ENCODE measurements at places on chromosomes 2 and 18. TPM values are rescaled to one million over a fixed set of nuclear protein-coding genes. Genes with fewer than 3 reads are reported as not detected.

The AP1S3 gene
- 10.1 TPM for total RNA-seq

DNA sequence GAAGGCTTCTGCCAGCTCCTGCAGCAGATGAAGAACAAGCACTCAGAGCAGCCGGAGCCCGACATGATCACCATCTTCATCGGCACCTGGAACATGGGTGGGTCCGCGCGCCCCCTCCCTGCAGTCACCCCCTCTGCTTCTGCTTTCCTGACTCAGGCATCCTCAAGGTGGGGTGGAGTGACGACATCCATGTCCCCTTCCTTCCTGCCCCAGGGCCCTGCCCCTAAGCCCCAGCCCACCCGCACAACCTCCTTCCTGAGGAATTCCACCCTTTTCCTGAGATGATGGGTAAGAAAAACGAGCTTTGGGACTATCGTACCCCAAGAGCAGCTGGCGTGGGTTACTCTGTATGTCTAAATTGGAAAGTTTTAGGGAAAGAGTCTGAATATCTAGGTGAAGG is 89.7 kb upstream of the ATG16L1 start:
- DNase-seq = no peak

DNA sequence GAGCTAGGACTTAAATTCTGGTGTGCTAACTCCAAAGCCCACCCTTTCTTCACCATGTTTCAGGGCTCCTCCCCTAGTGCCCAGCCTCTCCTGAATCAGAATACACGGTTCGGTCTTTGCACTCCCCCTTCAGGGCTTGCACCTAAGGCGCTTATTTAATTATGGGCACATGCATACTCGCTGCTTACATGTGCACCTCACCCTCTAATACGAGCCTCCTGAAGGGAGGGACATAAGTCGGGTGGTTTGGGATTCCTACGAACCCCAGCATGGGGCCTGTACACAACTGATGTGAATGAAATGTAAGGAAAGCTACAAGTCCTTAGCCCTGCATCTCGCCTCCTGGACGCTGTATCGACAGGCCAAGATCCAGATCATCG is 435 bp downstream of the IFT172 start:
- DNase-seq = no peak

- DNase-seq = no peak
These were observed 6.7 kb downstream of the BCL2 start for GRCh38 chr18:63312737-63313395.

- no peak for DNase-seq
These were observed 20.6 kb downstream of the SMAD7 start for GRCh38 chr18:48929941-48930713.

DNA sequence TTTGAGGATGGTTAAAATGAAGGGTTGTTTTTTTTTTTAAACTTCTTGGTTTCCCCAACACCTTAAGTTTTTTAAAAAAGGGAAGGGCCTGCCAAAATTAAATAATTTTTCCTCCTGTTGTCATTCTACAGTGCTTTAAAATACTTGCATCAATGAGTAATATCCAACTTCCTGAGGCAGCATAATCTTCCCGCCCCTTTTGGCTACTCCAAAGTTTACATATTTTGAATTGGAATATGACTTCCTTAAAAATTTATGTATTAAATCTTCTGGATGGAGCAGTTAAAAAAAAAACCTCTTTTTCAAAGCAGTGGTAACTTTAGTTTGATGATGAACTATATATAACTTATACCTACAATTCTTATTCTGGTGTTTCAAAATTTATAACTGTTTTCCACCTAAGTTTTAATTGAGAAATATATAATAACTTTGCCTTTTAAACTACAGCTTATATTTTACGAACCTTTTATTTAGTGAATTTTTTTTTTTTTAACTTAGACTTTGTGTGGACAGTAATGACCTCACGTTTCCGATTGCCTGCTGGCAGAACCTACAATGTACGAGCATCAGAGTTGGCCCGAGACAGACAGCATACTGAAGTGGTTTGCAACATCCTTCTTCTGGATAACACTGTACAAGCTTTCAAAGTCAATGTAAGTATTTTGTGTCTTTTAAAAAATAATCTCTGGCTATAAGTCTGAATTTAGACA is 49.8 kb downstream of the PTPN4 start:
- no peak for DNase-seq

DNA sequence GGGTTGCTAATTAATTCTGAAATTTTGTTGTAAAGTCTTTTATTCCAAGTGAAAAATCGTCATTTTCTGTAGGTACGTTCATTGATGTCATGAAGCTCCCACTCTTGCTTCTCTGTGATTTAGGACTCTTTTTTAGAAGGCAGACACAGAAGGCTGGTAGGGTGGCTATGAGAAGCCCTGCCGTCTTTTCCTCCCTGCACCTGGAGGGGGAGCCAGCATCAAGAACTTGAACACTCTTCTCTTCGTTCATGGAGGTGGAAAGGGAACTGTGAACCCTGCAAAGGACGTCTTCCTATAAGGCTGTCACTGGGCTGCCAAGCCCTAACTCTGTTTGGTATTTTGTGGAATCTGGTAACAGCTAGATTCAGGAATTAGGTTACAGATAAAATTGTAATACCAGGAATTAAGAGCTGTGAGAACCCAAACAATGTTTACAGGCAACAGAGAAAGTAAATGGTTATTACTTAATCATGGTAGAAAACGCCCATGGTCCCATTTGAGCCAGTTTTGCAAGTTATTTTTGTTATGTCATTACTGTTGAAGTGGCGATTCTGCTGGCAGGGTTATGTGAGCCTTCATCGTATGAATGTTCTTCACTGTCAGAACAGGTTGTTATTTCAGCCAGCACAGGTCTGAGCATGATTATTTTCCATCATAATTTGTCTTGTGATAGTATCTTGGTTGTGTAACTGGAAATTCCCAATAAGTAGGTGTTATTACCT is 112.2 kb downstream of the OSBPL6 start:
- DNase-seq = peak; percentile 46

DNA sequence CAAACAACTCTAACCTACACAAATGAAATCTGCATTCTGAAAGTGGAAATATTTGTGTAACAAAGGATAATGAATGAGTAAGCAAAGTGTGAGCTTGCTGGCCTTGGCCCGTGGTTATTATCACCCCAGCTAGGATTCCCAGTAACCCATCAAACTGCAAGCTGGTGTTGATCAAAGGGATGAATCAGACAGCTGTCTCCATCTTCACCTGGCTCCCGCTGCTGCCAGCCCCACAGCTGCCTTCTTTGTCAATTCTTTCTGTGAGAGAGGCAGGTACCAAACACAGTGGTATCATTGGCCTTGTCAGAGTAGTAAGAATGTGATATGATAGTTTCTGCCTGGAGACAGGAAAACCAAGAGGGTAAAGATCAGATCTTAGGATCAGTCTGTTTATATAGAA is 25.2 kb upstream of the RGPD4 start:
- no peak for DNase-seq

DNA sequence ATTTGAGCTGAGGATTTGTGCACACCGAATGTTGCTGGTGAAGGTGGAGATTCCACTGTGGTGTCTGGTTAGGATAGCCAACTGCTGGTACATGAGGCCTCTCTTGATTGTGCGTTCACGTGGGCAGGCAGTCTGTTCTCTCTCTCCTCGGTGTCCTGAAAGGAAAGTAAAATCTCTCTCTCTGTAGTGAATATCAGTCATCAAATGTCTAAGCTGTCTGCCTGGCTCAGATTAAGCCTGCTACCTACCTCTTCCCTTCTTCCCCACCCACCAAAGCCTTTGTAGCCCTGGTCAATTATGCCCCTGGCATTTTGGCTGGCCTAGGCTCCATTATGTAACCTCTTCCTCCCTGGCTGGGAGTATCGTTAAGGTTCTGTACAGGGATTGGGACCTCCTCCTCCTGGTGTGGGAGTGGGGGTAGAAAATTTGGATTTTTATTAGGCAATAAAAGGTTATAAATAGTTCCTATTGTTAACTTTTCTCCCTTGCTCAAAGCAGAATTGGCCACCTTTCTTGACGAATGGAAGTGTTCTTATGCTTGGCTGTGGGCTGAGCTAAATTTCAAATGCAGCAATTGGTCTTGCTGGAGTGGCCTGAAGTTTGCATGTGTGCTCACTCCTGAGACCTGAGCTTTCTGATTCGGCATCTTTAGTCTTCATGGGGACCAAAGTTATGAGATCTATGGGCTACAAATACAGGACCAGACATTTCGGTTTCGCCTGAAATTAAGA is 148.8 kb downstream of the WDSUB1 start:
- DNase-seq = no peak

The PRSS56 gene
- not detected for total RNA-seq

The SDC1 gene
- 0.12 TPM for total RNA-seq

- peak; percentile 48 for DNase-seq
These were observed 61.8 kb upstream of the YWHAQ start for GRCh38 chr2:9692456-9693195.

DNA sequence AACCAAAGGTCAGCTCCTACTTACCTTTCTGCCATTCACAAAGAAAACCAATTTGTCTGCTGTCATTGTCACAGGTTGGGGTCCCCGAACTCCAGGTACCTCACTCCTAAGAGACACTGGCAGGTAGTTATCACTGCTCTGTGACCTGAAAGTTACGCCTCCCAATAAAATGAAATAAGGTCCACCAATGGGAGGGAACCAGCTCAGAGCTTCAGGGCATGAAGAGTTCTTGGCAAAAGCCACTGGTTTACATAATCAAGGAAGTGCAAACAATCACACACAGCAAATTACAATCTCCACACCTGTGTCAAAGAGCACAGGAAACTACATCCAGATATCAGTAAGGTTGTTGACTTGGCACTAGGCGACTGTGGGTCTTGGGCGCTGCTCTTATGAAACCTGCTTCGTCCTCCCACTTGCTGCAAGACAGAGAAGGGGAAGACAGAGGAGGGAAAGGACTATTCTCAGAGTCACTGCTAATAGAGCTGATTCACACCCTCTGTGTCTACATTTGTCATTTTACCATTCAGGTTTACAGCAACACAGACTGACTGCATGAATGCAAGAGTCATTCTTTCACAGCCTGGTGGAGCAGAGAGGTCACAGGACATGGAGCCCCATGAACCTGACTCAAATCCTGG is at the start of gene XDH:
Gene XDH (minus strand): TSS at position 142 of the 641 bp plus-strand sequence. CDS start 76 bp downstream, at position 66.
- DNase-seq = no peak

The MGAT4A gene
- 76.7 TPM for total RNA-seq

DNA sequence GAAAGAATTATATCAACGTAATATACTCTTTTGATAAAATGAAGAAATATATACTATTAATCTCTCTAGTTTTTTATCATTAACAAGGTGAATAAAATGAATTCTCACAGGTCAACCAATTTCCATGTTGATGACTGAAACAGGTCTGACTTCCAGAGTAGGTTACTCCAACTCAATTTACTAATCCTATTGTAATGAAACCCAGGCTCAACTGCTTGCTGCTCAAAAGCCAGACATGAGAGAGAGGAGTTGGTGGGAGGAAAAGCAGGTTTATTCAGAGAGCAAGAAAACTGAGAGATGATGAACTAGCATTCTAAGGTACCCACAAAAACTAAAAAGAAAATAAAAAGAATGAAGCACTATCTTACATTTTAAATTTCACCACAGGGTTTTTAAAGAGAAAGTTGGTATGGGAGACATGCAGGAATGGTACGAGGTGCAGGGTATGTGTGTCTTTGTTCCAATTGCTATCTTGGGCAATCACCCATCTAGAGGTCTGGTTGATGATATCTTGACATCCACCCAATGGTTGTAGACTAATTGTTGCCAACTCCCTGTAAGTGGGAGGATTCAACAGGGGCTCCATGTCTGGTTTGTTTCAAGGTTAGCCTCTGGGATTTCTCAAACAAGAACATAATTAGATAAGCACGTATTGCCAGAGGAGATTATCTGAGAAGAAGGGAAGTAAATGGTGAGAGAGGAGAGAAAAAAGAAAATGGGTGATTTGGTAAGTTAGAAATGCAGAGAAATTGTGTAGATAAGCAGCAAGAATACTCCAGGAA is 471.4 kb upstream of the REG3G start:
- no peak for DNase-seq

The TMEM200C gene
- total RNA-seq = not detected

The LYPD1 gene
- not detected for total RNA-seq

GRCh38 chr2:24972315-24972961 is 683 bp upstream of the DNAJC27 start:
- peak; percentile 54 for DNase-seq

The DNAH7 gene
- 0.17 TPM for total RNA-seq

- peak; percentile 41 for DNase-seq
These were observed 27.7 kb downstream of the SMAD7 start for GRCh38 chr18:48922801-48923730.

- DNase-seq = no peak
These were observed 46.0 kb upstream of the MTIF2 start for GRCh38 chr2:55314985-55315384.

DNA sequence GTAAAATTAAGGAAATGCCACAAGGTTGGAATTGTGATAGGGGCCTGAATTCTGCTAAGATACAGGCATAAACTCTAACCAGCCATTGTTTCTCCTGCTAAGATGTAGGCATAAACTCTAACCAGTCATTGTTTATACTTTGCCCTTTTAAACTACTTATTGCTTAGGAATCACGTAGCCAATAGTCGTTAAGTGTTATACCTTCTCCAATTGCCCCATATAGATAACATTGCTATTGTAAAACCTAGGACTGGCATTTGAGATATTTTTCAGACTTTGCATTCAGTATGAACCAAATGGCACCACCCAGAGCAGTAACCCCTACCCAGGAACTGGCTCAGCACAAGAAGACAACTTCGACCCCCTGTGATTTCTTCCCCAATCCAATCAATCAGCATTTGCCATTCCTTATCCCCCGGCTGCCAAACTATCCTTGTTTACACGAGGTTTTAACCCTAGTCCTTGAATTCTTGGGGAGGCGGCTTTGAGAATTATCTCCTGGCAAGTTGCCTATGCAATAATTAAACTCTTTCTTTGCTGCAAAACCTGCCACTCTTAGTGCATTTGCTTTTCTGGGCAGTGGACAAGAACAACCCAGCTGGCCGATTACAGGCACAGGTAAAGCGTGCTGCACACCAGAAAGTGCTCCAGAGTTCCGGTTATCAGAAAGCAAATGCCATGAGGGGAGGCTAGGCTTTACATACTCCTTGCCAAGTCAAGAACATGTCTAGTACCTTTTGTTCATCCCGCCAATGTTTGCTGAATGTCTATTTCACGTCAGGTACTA is 167.6 kb downstream of the LAMA1 start:
- DNase-seq = no peak

- peak; percentile 71 for DNase-seq
These were observed 76.0 kb downstream of the TGIF1 start for GRCh38 chr18:3525870-3526420.

DNA sequence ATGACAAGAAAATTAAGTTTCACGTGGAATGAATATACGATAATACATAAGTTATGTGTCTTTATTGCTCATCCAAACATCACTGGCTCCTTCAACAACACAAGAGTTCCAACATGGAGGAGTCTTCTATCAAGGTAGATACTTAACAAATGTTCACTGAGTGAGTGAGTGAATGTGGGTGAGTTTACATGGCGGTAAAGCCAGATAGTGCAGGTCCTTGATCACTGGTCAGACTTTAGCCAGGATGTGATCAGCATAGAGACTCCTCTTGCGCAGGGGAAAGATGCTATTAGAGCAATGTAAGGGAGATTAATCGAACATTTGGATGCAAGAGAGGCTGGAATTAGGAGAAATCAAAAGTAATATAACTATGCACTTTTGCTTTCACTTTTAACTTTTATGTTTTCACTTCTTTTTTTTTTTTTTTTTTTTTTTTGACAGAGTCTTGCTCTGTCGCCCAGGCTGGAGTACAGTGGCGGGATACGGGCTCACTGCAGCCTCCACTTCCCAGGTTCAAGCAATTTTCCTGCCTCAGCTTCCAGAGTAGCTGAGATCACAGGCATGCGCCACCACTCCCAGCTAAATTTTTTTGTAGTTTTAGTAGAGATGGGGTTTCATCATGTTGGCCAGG is 249.0 kb upstream of the ID2 start:
- DNase-seq = no peak

The IL36RN gene
- not detected for total RNA-seq

The ALPP gene
- not detected for total RNA-seq
